ENCODE measurements at places on chromosomes 5 and 9.

- DNase-seq: no peak
Observed at GRCh38 chr5:38551030-38552017, 5.1 kb downstream of the LIFR start.

DNA sequence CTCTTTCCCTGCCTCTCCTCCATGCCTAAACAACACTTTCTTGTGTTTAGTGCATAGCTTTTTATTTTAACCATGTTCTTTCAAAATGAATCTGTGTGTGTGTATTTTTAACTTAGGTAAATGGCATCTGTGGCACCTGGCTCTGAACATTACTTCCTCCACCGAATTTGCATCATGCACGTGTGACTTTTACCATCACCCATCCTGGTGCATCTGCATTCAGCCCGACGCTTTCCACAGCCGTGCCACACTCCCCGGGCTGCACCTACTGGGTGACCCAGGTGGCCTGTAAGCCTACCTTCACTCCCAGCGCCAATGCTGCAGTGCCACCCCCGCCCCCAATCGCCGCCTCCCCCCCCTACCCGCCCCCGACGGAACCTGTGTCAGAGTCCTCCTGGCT lies 12.7 kb upstream of the FCN1 start:
- DNase-seq: no peak

DNA sequence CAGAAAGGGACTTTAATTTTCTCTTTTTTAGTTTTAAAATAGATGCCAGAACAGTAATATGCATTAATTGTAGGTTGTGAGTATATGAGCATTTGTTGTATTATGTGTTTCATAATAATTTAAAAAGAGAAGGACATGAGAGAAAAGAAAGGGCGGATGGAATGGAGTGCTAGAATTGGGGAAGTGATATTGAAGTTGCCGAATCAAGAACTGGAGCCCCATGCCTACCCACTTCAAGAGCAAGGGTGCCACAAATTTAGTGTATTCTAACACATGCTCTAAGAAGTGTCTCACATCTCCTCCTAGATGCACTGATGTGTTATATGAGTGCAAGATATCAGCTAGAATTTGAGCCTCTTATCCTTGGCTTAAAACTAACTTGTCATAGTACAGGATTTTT lies 43.6 kb upstream of the FYB1 start:
- DNase-seq: no peak

DNA sequence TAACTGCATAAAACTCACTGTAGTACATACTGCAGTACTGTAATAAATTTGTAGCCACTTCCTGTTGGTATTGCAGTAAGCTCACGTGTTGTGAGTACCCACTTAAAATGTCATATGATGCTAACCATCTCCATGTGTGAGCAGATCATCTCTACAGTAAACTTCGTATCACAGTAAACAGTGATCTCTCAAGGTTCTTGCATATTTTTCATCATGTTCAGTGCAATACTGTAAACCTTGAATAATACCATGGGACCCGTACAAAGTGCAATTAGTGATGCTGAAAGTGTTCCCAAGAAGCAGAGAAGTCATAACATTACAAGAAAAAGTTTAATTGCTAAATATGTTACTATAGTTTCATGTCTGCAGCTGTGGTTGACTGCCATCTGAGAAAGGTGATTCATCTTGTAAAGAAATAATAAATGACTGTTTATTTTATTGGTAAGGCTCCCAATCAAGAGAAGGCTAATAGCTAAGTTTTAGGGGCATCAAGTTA lies 253.8 kb upstream of the POU5F2 start:
- DNase-seq: no peak

DNA sequence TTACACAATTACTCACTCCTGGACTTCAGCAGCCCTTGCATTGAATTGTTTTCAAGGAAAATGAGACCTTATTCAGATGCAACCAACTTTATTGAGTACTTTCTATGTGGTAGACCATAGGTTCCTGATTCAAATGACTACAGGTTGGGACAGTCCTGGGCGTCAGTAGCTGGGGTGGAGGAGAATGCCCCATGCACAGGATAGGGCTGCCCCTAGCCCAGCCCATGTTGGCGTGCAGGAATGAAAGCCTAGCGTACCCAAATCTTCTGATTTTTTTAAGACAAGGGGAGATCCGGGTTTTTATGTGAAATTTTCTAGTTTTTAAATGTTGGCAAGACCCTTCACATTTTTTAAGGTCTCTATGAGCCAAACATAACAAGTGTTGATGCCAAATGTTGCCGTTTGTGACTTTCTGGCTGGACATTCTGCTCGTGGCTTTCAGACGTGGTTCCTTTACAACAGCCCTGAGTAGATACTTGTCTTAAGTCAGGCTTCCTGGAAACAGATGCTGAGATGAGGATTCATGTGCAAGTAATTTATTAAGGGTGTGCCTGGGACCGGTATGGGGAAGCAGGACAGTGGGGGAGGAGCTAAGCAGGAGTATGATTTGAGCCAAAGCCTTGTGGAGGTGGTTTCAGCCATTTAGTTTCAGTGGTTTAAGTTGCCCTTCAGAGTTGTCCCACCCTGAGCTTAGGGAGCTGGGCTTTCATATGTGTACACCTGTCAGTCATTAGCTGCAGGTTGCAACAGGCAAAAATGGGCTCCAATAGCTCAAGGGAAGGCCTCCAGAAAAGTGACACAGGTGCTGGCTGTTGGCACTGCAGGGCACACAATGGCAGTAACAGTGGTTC lies 154.1 kb downstream of the NTRK2 start:
- no peak for DNase-seq

All from anterior cingulate cortex (tissue), 58 donors.